Progenitor cell of endocrine pancreas (in vitro differentiated cells): ENCODE measurements at places on chromosomes 12 and 14.

GRCh38 chr12:67816269-67816668 lies 167.7 kb downstream of the DYRK2 start:
- DNase-seq, result no peak
- H3K27ac ChIP-seq, result no peak overlapping the region
- no peaks in the 10 kb centered on the region for H3K27me3 ChIP-seq
- H3K4me3 ChIP-seq, result no peak overlapping the region
- H3K4me1 ChIP-seq, result no peaks in the 10 kb centered on the region
- no peaks in the 10 kb centered on the region for H3K36me3 ChIP-seq

DNA sequence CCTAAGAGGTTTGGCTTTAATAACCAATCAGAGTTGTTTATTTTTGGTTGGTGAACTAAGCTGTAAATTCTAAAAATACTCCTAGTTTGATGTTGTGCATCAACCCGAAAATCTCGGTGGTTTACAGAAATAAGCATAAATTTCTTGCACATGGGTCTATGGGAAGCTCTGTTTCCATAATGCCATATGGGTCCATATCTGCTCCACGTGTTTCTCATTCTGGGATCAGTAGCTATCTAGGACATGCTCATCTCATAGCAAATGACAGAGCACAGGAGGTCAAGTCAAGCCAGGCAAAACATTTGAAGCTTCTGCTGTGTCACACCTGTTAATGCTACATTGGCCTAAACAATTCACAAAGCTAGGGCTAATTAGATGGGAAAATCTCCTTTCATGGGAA lies 23.1 kb downstream of the NUP37 start:
- H3K4me1 ChIP-seq, result no peaks in the 10 kb centered on the region
- H3K36me3 ChIP-seq, result peaks cover 3% of the 10 kb centered on the region
- no peak overlapping the region for H3K27ac ChIP-seq
- no peak overlapping the region for H3K4me3 ChIP-seq
- no peak for DNase-seq

DNA sequence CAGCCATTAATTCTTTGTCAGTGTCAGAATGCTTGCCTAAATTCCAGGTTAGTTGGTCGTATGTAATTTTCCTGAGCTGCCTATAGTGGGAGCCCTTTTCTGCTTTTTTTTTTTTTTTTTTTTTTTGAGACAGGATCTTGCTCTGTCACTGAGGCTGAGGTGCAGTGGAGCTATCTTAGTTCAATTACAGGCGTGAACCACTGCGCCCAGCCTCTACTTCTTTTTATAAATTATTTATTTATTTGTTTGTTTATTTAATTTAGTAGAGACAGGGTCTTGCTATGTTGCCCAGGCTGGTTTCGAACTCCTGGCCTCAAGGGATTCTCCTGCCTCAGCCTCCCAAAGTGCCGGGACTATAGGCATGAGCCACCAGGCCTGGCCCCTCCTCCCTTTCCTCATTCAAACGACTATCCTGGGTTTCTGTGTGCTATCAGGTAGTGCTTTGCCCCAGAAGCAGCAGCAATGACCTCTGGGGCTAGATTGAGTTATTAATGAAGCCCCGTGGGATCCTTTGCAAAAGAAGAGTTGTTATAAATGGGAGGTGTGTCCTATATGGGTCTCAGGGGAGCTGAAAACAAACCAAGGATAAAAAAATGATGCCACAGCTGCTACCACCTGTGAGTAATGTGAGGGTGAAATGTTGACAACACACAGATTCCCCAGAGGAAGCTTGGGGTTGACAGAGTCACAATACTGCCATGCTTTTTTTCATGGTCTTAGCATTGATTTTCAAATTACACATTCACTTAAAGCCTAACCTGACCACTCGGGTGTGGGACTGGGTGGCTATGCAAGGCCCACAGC lies 34.6 kb upstream of the NFKBIA start:
- DNase-seq, result no peak
- H3K4me1 ChIP-seq, result peaks cover 6% of the 10 kb centered on the region
- no peaks in the 10 kb centered on the region for H3K27me3 ChIP-seq
- no peak overlapping the region for H3K4me3 ChIP-seq
- no peaks in the 10 kb centered on the region for H3K36me3 ChIP-seq

GRCh38 chr14:34912966-34913365 lies 37.8 kb upstream of the BAZ1A start:
- H3K4me3 ChIP-seq, result no peak overlapping the region
- no peak overlapping the region for H3K27ac ChIP-seq
- DNase-seq, result no peak
- no peaks in the 10 kb centered on the region for H3K27me3 ChIP-seq
- H3K4me1 ChIP-seq, result no peaks in the 10 kb centered on the region

- no peak overlapping the region for H3K27ac ChIP-seq
- no peaks in the 10 kb centered on the region for H3K27me3 ChIP-seq
- no peak overlapping the region for H3K4me3 ChIP-seq
- peaks cover 1% of the 10 kb centered on the region for H3K36me3 ChIP-seq
- no peaks in the 10 kb centered on the region for H3K4me1 ChIP-seq
These were observed 274.0 kb upstream of the KITLG start for GRCh38 chr12:88854260-88854659.

- no peaks in the 10 kb centered on the region for H3K27me3 ChIP-seq
- H3K27ac ChIP-seq, result no peak overlapping the region
- no peaks in the 10 kb centered on the region for H3K36me3 ChIP-seq
- DNase-seq, result no peak
- H3K4me1 ChIP-seq, result peaks cover 5% of the 10 kb centered on the region
These were observed 38.0 kb downstream of the GRIP1 start for GRCh38 chr12:66640691-66641460.

GRCh38 chr14:74951443-74952179 lies 3.8 kb downstream of the PGF start:
- peak overlapping the region; percentile 89 for H3K27ac ChIP-seq
- peaks cover 27% of the 10 kb centered on the region for H3K27me3 ChIP-seq
- H3K4me3 ChIP-seq, result peak overlapping the region; percentile 53
- no peak for DNase-seq
- H3K4me1 ChIP-seq, result peaks cover 25% of the 10 kb centered on the region
- H3K36me3 ChIP-seq, result no peaks in the 10 kb centered on the region

- no peaks in the 10 kb centered on the region for H3K36me3 ChIP-seq
- no peak overlapping the region for H3K4me3 ChIP-seq
- DNase-seq, result no peak
- no peak overlapping the region for H3K27ac ChIP-seq
- H3K4me1 ChIP-seq, result peaks cover 11% of the 10 kb centered on the region
These were observed 104.3 kb downstream of the DUSP6 start for GRCh38 chr12:89247967-89248366.

DNA sequence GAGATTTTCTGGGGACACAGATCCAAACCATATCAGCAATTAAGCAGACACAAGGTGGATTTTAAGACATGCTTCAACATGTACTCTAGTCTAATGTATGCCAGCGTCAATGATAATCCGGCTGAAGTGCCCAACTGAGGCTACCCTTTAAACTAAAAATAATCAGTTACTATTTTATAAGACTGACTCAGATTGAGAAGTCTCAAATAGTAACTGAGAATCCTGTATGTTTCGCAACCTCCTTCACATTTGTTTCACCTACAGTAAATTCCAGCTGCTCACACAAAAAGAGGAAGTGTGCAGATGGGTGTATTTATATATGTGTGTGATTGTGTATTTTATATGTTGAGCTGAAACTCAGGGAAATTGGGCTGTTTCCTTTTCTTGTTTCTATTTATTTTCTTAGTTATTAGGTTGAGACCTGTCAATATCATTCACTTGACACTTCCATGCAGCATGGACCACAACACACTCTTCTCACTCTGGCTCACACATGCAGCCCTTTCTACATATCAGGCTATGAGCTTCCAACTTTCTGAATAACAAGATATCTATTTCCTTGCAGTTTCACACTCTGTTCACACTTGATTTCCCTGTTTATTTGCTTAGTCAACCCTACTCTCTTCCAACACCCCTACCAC lies 1224.9 kb upstream of the TMEM132C start:
- DNase-seq, result no peak
- no peaks in the 10 kb centered on the region for H3K27me3 ChIP-seq
- no peaks in the 10 kb centered on the region for H3K4me1 ChIP-seq
- no peaks in the 10 kb centered on the region for H3K36me3 ChIP-seq

DNA sequence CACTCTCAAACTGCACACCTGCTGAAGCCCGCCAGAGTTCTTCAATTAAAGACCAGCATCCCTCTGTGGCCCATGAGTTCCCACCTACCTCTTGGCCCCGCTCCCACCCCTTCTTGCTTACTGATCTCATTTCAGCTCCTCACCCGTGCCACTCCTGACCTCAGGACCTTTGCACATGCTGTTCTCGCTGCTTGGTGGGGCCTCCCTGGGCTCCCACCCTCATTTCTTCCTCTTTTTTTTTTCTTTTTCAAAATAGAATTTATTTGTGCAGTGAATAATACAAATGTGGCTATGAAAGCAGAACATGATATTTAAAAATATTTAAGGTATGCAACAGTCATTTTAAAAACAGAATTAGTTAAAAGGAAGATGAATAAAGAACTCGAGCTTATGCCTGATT lies 8.5 kb upstream of the SERPINA9 start:
- H3K4me1 ChIP-seq, result peaks cover 39% of the 10 kb centered on the region
- no peak overlapping the region for H3K4me3 ChIP-seq
- H3K36me3 ChIP-seq, result no peaks in the 10 kb centered on the region
- H3K27ac ChIP-seq, result no peak overlapping the region
- DNase-seq, result no peak

DNA sequence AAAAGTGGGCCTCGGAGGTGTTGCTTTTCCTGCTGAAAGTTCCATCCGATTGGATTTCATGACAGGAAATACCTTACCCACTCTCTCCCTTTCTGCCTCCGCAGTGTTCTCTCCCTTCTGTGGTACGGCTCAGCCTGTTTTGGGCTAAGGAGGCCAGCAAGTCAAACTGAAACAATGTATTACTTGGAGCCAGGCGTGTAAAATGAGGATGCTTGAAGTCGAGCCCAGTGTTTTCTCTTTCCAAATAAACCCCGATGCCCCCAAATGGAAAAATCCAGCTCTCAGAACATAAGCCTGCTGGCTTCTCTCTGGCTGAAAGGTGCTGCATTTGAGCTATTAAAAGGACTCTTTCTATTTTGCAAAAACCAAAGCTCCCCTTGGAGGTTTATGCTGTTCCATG lies 124.7 kb downstream of the ZNF664 start:
- peaks cover 16% of the 10 kb centered on the region for H3K27me3 ChIP-seq
- no peaks in the 10 kb centered on the region for H3K36me3 ChIP-seq
- peaks cover 6% of the 10 kb centered on the region for H3K4me1 ChIP-seq
- H3K4me3 ChIP-seq, result no peak overlapping the region
- no peak for DNase-seq

DNA sequence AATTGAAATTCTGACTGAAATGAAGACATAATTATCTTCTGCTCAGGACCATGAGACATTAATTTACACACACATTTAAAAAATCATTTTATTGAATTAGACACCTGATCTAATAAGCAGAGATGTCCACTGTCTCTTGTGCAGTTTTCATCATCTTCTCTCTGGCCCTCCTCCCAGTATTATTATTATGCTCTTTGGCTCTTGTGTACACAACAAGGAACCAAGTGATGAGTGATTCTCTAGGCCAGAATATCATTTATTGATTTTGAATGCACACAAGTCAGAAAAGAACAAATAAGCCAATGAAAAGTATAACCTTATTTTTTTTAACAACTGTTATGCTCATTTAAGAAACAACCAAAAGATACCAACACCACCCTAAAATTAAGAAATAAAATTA lies 244.7 kb upstream of the KRR1 start:
- peaks cover 2% of the 10 kb centered on the region for H3K36me3 ChIP-seq
- H3K27ac ChIP-seq, result no peak overlapping the region
- H3K4me3 ChIP-seq, result no peak overlapping the region
- H3K4me1 ChIP-seq, result peaks cover 35% of the 10 kb centered on the region
- no peak for DNase-seq

DNA sequence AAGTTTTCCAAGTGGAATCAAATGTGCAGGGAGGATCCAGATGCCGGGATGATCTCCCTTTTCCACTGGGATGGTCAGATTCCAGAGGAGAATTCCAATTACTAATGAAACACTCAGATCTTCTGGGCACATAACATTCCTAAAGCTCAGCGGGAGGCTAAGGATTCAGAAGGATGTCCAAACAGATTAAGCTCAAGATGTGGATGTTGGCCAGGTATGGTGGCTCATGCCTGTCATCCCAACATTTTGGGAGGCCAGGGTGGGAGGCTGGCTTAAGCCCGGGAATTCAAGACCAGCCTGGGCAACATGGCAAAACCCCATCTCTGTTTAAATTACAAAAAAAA lies 62.0 kb upstream of the PNMA1 start:
- no peak for DNase-seq
- H3K36me3 ChIP-seq, result peaks cover 1% of the 10 kb centered on the region
- H3K4me3 ChIP-seq, result no peak overlapping the region
- no peaks in the 10 kb centered on the region for H3K27me3 ChIP-seq

GRCh38 chr14:75811872-75812499 lies 150.9 kb downstream of the TTLL5 start:
- peaks cover 23% of the 10 kb centered on the region for H3K4me1 ChIP-seq
- no peak for DNase-seq
- no peak overlapping the region for H3K4me3 ChIP-seq
- H3K36me3 ChIP-seq, result no peaks in the 10 kb centered on the region
- no peaks in the 10 kb centered on the region for H3K27me3 ChIP-seq
- peak overlapping the region; percentile 91 for H3K27ac ChIP-seq

- no peak for DNase-seq
- peaks cover 5% of the 10 kb centered on the region for H3K36me3 ChIP-seq
- H3K4me1 ChIP-seq, result no peaks in the 10 kb centered on the region
- no peaks in the 10 kb centered on the region for H3K27me3 ChIP-seq
- H3K27ac ChIP-seq, result no peak overlapping the region
These were observed 27.6 kb downstream of the SLC2A13 start for GRCh38 chr12:40078266-40078665.

GRCh38 chr14:50534416-50534815 lies 2.0 kb upstream of the MAP4K5 start:
- no peaks in the 10 kb centered on the region for H3K27me3 ChIP-seq
- DNase-seq, result no peak
- H3K4me1 ChIP-seq, result peaks cover 23% of the 10 kb centered on the region
- H3K27ac ChIP-seq, result no peak overlapping the region
- H3K4me3 ChIP-seq, result no peak overlapping the region

DNA sequence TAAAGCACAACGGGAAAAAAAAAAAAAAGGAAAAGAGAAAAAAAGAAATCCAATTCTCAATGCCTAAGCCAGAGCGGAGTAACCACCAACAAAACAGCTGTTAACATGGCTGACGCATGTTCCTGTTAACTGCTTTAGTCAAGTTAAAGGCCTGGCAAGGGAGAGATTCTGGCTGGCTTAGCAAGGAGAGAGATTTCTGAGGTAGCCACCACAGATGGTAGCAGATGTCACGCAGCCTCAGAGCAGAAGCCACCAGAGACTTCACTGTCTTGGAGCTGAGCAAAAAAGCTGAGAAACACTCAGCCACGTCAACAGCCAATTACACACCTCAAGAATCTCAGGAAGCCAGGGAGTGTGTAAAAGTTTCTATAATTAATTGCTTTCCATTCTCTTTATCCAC lies 87.1 kb downstream of the TMCC3 start:
- H3K27ac ChIP-seq, result no peak overlapping the region
- peaks cover 1% of the 10 kb centered on the region for H3K36me3 ChIP-seq
- peaks cover 4% of the 10 kb centered on the region for H3K4me1 ChIP-seq
- H3K27me3 ChIP-seq, result peaks cover 22% of the 10 kb centered on the region

- H3K36me3 ChIP-seq, result no peaks in the 10 kb centered on the region
- H3K27ac ChIP-seq, result no peak overlapping the region
- no peaks in the 10 kb centered on the region for H3K27me3 ChIP-seq
- H3K4me3 ChIP-seq, result no peak overlapping the region
These were observed 250.2 kb downstream of the DACT1 start for GRCh38 chr14:58887931-58888330.
